Fibroblast of gingiva (primary cell): ENCODE measurements at places on chromosomes 5 and 9.

DNA sequence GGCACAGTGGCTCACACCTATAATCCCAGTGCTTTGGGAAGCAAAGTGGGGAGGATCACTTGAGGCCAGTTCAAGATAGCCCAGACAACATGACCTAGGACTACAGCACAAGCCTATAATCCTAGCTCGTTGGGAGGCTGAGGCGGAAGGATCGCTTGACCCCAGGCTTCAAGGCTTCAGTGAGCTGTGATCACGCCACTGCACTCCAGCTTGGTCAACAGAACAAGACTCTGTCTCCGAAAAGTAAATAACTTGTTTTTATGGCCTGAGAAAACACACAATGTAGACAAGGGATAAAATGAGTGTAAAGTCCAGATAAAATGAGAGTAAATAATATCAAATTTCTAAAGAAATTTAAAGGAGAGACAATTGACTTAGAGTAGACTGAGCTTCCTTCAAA lies 26.3 kb downstream of the SHLD3 start:
- no peak for DNase-seq

- DNase-seq: no peak
Measured at GRCh38 chr9:90958328-90958727, 156.7 kb downstream of the SYK start.

- no peak for DNase-seq
Measured at GRCh38 chr9:101993771-101994170, 255.3 kb upstream of the GRIN3A start.

GRCh38 chr9:14258660-14259239 lies 55.2 kb downstream of the NFIB start:
- peak; percentile 46 for DNase-seq

- DNase-seq: no peak
Measured at GRCh38 chr5:89827359-89827758, 582.2 kb downstream of the CETN3 start.

GRCh38 chr5:51172903-51173626 lies 210.2 kb upstream of the ISL1 start:
- DNase-seq: no peak

DNA sequence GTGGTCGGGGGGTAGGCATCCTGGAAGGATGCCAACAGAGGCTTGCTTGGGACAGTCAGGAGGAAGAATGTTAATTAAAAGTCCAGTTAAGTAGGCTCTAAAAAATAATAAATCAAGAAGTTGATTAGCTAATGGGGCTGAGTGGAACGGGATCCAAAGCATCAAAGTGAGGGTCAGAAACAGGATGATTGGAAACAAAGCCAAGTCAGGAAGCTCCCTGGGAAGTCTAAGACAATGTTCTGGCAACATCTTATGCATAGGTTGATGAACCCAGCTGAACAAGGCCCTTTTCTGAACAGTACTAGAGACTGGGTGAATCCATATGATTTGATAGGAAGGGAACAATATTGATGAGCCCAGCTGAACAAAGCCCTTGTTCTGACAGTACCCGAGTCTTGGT lies 50.2 kb upstream of the STARD4 start:
- DNase-seq: no peak

DNA sequence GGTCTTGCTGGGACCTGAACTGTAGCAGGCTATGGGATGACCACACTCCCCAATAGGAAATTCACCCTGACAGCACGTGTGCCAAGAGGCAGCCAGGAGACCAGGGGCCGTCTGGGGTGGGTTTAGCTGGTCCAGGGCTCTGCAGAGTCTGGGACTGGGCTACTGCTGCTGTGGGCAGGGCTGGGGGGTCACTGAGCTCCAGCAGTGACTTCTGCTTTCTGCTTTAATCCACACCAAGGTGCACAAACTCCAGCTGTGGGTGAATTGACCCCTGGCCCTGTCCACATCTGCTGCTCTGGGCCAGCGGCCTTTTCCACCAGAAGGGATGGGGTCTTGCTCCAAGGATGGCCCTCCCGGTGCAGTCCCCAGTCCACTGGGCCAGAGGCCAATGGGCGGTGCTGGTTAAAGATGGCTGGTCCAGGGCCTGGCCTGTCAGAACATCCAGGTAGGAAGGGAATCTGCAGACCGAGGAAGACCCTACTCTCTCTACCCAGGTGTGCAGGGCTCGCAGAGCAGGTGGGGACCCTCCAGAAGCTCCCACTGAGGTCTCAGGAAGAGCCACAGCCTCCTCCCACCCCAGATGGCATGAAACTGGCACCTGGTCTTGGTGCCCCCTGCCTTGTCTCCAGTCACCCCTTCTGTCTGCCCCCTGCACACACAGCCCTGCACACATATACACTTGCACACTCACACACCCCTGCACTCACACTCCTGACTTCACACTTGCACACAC lies 28.0 kb downstream of the GLT6D1 start:
- no peak for DNase-seq

DNA sequence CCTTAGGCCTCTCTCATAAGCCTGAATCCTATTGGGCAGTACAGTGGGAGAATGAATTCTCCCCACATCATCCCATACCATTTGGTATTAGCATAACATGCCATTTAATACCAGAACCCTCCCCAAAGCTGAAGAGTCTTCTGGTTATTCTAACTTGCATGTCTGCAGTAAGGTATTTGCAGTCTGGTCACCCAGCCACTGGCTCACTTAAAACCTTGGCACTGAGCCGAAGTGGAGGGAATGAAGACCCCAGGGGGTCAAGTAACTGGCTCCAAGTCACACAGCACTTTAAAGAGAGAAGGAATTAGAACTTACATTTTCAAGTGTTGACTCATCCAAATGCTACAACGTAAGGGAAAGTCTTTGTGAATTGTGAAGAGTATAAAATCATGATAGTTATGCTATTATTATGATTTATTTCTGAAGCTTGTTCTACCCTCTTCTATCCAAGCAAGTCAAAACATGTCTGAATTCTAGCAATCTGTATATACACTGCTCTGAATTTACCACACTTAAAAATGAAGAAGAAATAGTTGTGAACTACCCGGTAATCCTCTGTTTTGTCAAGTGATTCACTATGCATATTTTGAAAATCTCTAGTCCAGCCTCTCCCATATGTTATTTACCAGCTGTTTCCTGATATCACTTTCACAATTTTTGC lies 28.5 kb downstream of the GLRA1 start:
- no peak for DNase-seq

DNA sequence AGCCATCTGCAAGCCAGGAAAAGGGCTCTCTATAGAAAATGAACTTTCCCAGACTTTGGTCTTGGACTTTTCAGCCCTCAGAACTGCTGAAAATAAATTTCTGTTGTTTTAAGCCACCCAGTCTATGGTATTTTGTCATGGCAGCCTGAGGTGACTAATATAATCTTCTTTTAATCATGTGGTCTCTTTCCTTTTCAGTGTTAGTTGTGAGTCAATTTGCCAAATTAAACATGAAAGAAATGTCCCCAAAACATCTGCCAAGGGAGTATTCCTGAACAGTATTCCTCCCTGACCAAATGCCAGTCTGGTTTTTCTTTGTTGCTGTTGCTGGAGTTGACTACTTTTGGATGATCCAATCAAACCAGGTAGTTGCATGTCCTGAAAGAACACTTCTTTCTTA lies 4.7 kb upstream of the YTHDC2 start:
- peak; percentile 10 for DNase-seq

- DNase-seq: no peak
Measured at GRCh38 chr9:89821081-89821480, 216.3 kb downstream of the GADD45G start.

- no peak for DNase-seq
Measured at GRCh38 chr9:86668488-86668887, 278.8 kb downstream of the GAS1 start.

GRCh38 chr5:107486489-107486888 lies 184.2 kb downstream of the EFNA5 start:
- peak; percentile 23 for DNase-seq
